ENCODE measurements at places on chromosomes 7 and 10. TPM values are rescaled to one million over a fixed set of nuclear protein-coding genes. Genes with fewer than 3 reads are reported as not detected.

GRCh38 chr7:29289156-29290021, 94.8 kb downstream of the CHN2 start:
- no peak for DNase-seq

DNA sequence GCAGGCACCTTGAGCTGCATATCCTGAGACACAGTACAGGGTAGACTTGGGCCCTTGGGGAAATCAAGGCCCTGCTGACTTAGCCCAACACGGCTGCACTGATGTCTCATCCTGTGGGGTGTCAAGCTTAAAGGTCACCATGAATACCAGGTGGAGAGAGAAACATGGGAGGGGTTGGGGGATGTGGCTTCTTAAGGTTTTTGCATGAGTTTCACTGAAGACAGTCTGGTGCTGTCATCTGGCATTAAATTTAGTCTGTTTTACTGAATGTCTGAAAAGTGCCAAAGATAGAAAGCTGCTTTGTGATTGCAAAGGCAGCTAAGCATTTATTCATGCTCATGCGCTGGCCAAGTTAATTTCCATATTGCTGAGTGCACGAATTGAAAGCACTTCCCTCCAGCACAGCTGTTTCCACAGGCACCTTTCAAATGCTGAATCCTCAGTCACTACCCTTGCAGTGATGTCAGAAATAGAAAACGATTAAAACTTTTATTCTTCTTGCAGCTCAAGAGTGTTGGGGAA, 102.1 kb downstream of the OSBPL3 start:
- no peak for DNase-seq

Gene DGKB
- not detected for total RNA-seq

Gene ZNF438
- 6.5 TPM for total RNA-seq

Gene ATRNL1
- 0.07 TPM for total RNA-seq

DNA sequence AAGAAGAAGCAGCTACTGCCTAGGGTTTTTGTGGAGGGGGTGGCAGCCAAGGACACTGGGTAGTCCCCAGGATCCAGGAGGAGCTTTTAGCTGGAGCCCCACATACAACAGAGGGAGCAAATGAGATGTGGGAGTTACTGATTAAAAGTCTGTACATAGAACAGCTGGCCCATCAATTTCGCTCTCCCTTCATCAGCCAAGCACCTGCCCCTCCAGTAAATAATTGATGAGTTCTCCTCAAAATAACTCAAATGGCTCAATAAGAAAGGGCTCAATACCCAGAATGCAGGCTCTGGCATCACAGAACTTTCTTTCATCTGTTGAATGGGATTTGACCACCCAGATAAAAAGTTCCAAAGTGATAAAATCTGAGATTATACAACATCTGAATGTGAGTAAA, 15.1 kb upstream of the WNT8B start:
- no peak for DNase-seq

GRCh38 chr10:33434933-33435332, 100.5 kb upstream of the NRP1 start:
- no peak for DNase-seq

- DNase-seq = no peak
Observed at GRCh38 chr7:71860572-71860971, 551.6 kb downstream of the CALN1 start.

Data from pulmonary artery endothelial cell (primary cell).